ENCODE measurements at places on chromosomes 16 and 17.

DNA sequence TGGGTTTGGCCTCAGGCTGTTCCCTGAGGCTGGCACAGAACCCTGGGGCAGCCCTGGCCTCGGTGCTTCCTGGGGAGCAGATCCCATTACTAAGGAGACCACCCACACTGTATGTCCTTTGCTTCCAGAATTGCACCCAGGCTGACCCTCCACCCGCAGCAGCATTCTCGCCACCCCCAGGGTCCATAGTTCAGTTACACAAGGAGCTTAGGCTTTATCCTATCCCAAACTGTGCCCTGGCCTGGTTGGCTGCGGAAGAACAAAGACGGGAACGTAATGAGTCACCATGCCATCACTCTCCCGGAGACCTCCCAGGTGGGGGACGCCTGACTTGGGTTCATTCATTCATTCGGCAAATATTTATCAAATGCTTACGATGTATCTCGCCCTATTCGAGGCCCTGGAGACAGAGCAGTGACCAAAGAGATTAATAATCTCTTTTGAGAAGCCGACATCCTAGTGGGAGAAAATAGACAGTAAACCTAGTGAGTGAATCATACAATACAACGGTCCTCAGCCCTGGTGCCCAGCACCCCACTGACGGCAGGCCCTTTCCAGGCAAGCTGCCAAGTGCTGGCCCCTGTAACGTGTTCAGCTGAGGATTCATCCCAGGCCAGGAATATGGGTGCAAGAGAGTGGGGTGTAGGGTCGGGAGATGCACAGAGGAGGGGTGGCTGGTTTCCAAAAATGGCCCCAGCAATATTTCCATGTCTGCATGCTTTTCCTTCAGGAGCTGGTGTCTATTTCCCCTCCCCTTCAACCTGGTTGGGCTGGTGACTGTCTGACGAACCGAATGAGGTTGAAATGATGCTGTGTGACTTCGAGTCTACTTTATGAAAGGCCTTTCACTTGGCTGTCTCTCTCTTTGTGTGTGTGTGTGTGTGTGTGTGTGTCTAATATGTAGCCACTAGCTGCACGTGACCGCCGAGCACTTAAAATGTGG lies 134.2 kb downstream of the MGAT5B start:
- DNase-seq = no peak

- no peak for DNase-seq
Measured at GRCh38 chr16:11202260-11203091, 53.5 kb downstream of the SOCS1 start.

DNA sequence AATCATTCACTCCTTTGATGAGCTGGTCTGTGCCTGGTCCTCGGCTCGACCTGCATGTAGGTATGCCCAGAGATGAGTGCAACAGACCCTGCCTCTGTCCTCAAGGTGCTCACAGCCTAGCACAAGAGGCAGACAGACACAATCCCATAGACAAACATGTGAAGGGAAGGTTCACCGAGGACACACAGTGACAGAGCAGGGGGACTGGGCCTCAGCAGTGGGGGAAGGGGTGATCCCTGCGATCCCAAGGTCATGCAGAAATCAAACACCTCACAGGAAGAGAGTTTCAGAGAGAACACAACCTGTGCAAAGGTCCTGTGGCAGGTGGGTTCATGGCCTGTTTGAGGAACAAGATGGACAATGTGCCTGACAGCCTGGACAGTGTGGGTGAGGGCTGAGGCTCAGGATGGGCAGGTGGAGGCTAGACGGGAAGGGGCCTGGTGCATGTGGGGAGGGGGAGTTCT lies 4.2 kb upstream of the VASN start:
- DNase-seq = no peak

GRCh38 chr17:58312829-58313228 lies 15.8 kb downstream of the TSPOAP1 start:
- no peak for DNase-seq

GRCh38 chr16:85555719-85556455 lies 57.2 kb upstream of the GSE1 start:
- DNase-seq = no peak

DNA sequence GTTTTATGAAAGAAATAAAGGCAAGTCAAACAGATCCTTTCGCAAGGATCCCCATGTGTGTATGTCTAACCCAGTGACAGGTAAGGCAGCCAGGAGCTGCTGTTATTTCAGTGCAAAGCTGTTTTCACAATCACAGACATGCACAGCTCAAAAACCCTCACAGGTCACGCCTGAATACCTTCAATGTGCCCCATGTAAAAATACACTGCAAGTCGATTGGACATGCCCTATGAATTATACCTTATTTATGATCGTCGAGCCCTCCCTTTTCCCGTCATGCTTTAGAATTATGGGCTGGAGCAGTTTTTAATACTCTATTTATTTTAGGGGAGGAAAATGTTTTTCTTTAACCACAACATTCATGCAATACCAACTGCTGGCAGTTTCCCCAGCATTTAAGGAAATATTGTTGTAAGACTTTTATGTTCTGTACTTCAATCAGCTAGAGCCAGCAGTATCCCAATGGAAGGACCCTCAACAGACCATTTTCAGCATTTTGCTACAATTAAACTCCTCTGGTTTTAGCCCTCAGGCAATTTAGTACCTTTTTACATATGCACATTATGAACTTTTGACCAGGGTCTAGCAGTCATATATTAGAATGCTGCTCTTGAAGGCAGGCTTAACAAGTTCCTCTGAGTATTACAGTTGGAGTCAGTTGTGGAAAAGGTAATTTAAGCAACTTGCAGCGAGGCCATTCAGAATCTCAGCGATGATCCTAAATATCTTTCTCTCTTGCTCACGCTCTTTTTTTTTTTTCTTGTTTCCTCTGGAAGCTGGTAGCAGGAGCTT lies 362.2 kb downstream of the WWOX start:
- DNase-seq = no peak

GRCh38 chr16:89700649-89701424 lies 668 bp downstream of the SPATA2L start:
- DNase-seq = no peak

GRCh38 chr17:41651625-41652460 lies 27.5 kb upstream of the KRT17 start:
- DNase-seq = no peak

DNA sequence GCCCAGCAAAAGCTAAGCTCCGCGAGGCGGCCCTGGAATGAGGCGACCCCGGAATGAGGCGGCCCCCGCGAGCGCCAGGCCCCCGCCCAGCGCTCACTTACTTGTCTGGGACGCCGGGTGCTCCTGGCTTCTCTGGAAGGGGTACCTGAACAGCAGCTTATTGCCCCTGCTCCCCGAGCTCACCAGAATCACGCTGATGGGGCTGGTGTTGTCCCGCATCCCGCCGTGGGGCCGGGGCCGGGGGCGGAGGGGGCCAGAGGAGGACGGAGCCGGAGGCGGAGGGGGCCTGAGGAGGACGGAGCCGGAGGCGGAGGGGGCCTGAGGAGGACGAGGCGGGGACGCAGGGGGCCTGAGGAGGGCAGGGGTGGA lies 440 bp downstream of the NPRL3 start:
- no peak for DNase-seq

DNA sequence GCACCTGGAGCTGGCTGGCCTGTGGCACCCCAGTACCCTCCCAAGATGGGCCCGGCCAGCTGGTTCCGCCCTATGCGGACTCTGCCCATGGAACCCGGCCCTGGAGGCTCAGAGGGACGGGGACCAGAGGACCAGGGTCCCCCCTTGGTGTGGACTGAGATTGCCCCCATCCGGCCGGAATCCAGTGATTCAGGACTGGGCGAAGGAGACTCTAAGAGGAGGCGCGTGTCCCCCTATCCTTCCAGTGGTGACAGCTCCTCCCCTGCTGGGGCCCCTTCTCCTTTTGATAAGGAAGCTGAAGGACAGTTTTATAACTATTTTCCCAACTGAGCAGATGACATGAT lies 12.0 kb downstream of the TBX21 start:
- no peak for DNase-seq

DNA sequence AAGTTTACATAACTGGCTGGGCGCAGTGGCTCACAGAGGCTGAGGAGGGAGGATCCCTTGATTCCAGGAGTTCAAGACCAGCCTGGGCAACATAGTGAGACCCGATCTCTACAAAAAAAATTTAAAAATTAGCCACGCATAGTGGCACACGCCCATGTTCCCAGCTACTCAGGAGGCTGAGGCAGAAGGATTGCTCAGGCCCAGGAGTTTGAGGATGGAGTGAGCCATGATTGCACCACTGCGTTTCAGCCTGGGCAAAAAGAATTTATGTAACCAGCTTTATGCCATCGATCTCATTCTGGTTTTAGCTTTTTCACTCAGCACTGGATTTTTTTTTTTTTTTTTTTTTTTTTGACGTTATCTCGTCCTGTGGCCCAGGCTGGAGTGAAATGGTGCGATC lies 9.1 kb upstream of the CD300E start:
- no peak for DNase-seq

GRCh38 chr17:37177254-37177870 lies 198.4 kb upstream of the C17orf78 start:
- DNase-seq = no peak

- DNase-seq = no peak
Measured at GRCh38 chr17:81249223-81250040, 10.3 kb downstream of the NDUFAF8 start.

- no peak for DNase-seq
Measured at GRCh38 chr17:48068491-48068961, 20.4 kb downstream of the NFE2L1 start.

DNA sequence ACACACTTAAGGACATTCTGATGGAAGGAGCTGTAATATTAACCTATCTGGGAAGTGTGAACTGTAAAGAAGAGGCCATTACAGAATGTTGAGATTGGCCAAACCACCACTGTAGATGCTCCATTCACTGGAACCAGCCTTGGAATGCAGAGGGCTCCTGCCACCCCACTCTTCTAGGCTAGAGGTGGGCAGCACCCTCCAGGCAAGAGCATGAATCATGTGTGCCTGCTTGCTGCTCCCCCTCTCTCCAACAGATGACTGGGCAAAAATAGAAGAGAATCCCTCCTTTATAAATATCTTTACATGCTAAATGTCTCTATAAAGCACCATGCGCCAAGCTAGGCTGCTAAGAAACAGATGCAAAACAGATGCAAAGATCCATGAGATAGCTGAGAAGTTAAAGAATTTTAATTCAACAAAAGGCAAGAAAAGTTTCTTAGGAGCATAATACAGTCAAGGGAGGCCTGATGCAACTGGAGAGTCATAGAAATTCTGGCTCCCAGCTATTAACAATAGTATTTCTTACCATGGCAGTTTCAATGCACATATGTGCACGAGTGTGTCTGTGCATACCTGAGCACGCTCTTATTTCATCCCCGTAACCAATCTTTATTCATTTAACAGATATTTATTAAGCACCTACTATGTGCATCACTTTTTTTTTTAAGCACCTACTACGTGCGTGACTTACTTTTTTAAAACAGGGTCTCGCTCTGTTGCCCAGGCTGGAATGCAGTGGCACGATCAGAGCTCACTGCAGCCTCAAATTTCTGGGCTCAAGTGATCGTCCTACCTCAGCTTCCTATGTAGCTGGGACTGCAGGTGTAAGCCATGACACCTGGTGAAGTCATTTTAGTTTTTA lies 53.6 kb downstream of the GRIN2A start:
- DNase-seq = no peak

GRCh38 chr16:29148867-29149272 lies 164.0 kb downstream of the LAT start:
- no peak for DNase-seq

DNA sequence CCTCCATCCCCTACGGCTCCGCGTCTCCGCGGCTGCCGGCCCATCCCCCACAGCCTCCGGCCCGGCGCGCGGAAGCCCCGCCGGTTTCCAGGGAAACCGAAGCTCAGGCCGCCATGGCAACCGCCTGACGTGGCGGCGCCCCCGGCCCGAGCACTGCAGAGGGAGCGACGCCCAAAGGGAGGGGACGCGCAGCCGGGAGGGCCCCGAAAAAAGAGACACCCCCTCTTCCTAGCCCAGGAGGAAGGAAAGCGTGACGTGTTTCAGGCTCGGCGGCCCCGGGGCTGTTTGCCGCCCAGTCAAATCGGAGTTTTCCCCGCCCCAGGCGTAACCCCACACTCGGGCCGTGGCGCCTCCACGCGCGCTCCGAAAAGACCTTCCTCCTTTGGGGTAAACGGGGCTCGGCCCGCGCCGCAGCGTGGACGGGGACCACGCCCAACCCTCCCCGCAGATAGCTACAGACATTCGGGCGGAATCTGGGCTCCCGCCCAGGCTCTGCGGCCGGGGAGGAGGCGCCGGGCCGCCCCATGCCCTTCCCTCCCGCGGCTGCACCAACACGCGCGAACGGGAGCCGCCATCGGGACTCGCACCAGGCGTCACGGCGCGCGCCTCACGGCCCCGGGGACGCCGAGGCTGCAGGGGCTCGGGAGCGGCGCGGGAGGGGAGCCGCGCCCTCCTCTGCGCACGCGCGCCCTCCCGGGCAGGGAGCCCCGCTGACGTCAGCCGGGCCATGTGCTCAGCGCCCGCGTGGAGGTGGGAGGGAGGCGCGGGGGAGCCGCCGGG lies 7.5 kb downstream of the MNT start:
- no peak for DNase-seq

- DNase-seq = no peak
Measured at GRCh38 chr17:80065478-80066170, 29.2 kb downstream of the CCDC40 start.

DNA sequence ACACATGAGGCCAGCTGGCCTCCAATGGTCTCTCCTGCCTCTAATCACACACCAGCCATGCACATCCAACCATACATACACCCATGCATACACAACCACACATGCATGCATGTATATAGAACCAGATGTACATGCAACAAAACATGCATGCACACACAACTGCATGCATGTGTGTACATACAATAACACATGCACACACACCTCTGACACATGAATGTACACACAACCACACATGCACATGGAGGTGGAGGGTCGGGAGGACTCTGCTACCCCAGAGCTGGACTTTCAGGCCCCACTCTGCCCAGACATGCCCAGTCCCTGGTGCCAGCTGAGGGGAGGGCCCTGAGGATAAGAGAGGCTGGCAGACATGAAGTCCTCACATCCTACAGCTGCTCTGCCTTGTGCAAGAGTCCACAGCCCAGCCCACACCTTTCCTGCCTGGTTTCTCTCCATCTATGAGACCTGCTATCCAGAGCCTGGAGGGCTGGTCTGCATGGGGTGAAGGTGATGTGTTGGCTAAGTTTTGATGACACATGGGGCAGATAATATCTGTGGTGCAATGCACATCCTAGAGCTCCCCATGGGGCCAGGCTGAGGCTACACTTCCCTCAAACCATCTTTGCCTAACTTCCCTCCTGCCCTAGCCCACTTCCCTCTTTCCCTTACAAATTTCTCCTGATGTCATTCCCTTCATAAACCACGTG lies 50.9 kb upstream of the SDK2 start:
- DNase-seq = no peak

- DNase-seq = no peak
Measured at GRCh38 chr17:33113991-33114370, 122.3 kb downstream of the SPACA3 start.

DNA sequence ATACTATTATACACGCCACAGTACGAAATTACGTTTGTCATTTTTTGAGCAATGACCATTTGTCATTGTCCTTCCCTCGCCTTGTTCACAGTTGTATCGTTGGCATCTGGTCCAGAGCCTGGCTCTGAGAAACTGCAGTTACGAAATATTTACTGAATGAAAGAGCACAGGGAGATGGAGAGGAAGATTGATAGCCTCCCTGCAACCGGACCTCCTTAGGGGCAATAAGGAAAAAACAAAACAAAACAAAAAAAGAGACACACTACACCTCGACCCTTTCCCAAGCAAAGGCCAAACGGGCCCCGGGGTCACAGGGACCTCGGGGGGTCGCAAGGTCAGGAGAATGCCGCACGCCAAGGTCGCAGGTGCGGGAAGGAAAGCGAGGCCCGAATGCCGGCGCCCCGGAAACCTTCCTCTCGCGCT lies 857 bp downstream of the GOT2 start:
- no peak for DNase-seq

Measured in iPS DF 6.9 (cell line).